ENCODE measurements at places on chromosomes 2 and 18. TPM values are rescaled to one million over a fixed set of nuclear protein-coding genes. Genes with fewer than 3 reads are reported as not detected.

Gene AMER3
- not detected for total RNA-seq

Gene CELF4
- 0.85 TPM for total RNA-seq

Gene RND3
- total RNA-seq: 32.7 TPM

Gene DOK6
- total RNA-seq: 9.5 TPM

Gene SLC9A4
- not detected for total RNA-seq

Gene ASXL3
- total RNA-seq: 9.4 TPM

Gene ARMC9
- total RNA-seq: 6.8 TPM

Gene SERPINB5
- total RNA-seq: not detected

Gene TFCP2L1
- 0.11 TPM for total RNA-seq

Gene CPLX4
- not detected for total RNA-seq

Gene KCNG2
- total RNA-seq: not detected

Gene ALK
- 0.17 TPM for total RNA-seq

Gene EFHD1
- total RNA-seq: 8.4 TPM

GRCh38 chr2:205453202-205453601, 229.1 kb upstream of the NRP2 start:
- DNase-seq: no peak

DNA sequence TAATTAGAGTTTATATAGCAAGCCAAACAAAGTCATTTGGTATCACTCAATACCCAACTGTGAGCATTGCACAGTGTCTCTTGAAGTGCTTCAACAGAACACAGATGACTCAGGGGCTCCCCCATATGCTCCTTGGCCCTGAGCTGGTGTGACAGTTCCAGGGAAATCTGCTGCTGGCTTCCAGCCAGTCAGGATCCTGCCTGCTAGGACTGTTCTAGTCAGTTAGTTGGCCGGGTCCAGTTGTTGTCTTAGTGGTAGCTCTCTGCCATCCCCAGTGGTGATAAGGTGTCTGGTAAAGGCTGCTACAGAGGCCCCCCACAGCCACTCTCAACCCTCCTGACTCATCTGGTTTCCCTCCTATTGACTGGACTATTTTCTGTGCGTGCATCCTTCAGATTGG, 100.3 kb downstream of the IRS1 start:
- peak; percentile 80 for DNase-seq

DNA sequence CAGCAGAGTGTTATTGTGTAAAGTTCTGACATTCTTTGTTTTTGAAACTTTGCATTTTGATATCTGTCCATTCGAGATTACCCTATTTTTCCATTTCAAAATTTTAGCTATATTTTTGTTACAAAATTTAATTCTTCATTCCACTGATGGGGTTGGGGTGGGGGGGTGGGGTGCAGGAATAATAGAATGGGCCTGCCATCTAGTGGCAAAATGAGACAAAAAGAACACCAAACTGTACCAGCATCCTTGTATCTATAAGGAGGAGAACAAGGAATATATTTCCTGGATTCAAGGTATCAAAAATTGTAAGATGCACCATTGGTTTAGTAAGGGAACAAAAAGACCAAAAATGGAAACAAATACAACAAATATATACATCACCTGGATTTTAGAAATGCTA, 27.9 kb upstream of the TTR start:
- DNase-seq: no peak

DNA sequence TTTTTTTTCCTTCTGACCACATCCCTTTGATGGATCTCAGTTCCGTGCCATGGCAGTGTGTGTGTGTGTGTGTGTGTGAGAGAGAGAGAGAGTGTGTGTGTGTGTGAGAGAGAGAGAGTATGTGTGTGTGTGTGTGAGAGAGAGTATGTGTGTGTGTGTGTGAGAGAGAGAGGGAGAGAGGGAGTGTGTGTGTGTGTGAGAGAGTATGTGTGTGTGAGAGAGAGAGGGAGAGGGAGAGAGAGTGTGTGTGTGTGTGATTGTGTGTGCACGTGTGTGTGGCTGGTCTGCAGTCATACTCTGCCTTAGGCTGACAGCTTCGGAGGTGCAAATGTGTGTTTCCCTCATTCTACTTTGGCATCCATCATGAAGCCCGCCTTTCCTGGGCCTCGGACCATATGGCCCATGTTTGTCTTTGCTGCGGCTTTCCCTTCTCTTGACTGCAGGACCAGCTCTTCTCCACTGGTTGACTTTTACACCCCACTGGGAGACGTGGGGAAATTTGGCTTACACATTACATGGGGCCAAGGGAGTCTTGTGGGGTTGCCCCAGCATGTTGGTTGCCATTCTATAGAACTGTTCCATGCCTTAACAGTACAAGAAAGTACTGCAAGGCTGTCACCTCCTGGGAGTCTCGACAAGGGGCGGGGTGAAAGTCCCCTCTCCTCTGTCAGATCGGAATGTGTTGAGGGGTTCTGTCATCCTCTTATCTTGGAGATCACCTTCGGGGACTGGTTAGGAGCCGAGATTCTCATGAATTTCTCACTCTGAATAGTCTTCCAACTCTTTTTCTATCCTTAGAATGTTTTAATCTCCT, 21.6 kb downstream of the TSN start:
- DNase-seq: no peak

- no peak for DNase-seq
Observed at GRCh38 chr2:196533772-196534397, 105.6 kb upstream of the CCDC150 start.

GRCh38 chr2:220165401-220165800, 538.0 kb downstream of the SLC4A3 start:
- no peak for DNase-seq

GRCh38 chr2:180578441-180578840, 402.0 kb upstream of the UBE2E3 start:
- DNase-seq: no peak

DNA sequence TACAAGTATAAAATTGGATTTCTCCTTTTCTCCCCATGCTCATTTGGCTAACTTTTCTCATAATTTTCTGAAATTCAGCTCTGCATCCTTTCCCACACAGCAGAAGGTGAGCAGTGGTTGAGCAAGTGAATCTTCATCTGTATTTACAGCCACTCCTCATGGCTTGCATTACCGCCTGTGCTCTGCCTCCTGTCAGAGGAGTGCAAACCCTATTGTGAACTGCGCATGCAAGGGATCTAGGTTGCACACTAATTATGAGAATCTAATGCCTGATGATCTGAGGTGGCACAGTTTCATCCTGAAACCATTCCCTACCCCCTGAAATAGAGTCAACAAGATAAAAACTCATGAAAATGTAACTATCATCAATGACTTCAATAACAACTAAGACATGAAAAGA, 20.0 kb downstream of the ME2 start:
- no peak for DNase-seq

DNA sequence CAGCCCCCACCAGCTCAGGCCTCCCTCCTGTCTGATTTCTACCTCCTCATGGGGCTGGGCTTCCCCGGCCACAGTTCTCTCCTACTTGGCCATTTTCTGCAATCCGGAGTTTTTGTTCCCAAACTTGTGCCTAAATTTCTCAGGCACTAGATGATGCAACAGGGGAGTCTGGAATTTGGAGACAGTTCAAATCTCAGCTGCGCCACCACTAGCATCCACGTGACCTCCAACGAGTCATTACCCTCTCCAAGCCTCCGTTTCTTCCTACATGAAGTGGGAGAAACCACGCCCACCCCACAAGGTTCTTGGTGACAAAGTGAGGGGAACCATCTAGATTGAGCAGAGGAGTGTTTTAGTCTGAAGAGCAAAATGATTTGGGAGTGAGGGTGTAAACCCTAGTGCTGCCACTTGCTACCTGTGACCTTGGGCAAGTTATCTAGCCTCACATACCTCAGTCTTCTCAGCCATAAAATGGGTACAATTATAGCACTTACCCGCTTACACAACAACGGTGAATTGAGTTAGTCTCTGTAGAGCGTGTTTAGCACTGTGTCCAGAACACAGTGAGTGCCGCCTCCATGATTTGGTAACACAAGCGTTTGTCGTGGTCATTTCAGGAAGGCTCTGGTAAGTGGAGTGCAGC, 61.4 kb upstream of the ASAP2 start:
- no peak for DNase-seq

DNA sequence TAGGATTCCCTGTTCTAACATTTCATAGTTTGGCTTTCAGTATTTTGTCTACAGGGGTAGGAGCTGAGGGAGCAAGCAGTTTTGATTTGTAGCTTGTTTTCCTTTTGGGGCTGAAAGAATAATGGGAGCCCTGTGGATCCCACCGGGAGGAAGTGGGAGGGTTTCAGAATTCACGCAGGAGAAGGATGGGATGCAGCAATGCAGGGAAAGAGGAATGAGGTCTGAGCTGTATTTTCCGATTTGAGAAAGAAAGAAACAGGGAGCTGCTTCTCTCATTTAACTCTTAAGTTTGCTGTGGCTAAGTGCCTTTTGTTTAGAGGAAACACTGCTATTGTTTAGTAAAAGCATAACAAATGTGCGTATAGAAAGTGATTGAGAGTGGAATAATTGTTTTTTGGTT, 141.0 kb downstream of the ADCYAP1 start:
- DNase-seq: no peak

DNA sequence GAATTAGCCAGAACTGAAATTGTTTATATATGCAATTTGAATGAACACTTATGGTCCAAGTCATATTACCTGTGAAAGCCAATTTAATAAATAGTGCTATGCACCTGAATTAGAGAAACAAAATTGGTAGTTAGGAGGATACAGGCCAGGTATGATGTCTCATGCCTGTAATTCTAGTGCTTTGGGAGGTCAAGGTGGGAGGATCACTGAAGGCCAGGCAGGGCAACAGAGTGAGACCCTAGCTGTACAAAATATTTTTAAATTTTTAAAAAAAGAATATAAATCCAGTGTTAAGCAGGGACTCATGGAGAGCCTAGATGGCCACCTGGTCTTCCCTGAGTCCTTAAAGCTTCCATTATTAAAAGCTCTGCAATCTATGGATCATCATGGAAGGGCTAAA, 7.3 kb upstream of the PSTPIP2 start:
- no peak for DNase-seq

DNA sequence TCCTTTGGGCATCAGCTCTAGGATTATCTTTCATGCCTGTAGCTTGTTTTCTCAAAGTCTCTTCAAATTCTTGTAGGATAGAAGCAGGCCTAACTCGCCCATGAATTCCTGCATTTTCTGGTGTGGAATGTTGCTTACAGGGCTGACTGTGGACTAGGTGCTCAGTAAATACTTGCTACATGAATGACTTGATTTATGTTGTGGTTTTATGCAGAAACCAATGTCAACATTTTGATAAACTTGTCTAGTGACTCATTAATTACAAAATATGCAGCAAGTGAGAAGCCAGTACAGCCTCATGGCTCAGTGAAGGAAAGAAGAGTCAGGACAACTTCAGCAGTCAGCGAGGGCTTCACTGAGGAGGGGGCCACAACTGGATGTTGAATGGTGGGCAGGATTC, 110.6 kb upstream of the SIX2 start:
- no peak for DNase-seq

DNA sequence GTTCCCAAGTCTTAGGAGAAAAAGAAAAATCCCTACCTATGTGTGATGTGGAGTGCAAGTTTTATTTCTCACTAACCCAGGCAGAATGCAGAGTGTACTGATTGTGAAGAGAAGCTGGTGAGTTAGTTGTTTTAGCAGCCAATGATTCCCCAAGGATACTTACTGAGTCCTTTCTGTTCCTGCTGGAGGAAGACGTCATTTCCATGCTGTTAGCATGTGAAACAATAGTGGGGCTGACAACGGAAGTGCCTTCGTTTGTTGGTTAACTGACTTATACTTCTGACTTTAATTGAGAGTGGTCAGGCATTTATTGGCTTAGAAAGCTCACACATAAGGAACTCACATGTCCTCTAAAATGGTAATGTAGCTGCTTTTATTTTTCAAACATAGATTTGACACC, 180.6 kb downstream of the MC4R start:
- no peak for DNase-seq

DNA sequence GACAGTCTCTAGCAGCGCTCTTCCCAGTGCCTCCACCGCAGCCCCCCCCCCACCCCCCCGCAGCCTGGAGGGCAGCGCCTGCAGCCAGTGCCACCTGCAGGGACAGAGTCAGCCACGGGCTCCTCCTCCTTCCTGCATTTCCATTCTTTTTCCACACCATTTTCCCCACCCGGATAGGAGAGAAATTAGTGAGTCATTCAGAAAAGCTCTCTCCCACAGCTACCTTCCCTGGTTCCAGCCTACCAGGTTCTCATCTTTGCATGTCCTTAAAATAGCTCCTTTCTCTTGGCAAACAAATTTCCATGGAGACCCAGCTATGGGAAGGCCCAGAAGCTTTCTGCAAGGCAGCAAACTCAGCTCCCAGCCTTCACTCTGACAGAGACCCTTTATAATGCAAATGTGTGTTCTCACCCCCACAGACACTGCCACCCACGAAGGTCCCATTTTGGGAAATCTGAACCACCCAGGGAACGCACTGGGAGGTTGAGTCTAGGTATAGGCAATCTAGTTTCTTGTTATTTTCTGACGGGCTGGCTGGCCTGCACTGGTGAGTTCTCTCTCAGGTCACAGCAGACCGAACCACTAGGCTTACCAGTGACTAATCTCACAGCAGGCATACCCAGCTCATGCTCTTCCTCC, 41.8 kb upstream of the ATG16L1 start:
- DNase-seq: no peak

- DNase-seq: no peak
Observed at GRCh38 chr18:74760436-74760835, 162.8 kb downstream of the ZNF407 start.

DNA sequence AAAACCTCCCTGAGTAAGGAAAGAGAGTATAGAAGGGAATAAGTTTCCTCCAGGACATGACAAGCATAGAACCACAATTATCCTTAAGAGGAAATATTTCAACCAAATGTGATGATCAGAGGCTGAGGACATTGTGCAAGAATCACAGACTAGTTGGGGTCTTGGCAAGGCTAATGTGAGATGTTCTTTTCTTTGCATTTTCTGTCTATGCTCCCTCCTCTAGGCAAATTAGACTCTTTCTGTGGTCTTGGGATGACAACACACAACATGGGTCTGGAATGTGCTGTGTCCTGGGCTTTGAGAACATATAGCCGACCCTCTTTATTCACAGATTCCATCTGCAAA, 32.0 kb upstream of the IL1RL1 start:
- DNase-seq: no peak

GRCh38 chr18:33871363-33872025, 293.5 kb downstream of the ASXL3 start:
- DNase-seq: no peak

DNA sequence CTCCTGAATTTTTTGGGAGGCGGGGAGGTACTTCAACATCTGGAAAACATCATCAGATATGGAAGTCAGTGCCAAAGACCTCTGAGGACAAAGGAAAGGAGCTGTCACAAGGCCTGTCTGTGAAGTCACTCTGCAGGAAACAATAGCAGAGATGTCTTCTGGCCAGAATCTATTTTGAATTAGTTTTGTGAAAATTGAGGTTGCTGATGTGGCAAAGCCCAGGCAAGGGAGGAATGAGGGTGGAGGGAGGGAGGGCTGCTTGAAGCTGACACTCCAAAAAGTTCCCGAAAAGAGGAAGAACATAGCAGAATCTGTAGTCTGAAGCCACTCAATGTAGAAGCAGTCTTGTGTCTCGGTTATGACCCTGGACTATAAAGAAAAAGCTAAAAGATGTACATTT, 151.1 kb upstream of the LHCGR start:
- DNase-seq: no peak

All from right cardiac atrium (tissue), 5 donors.